ENCODE measurements at places on chromosomes 7 and 10. TPM values are rescaled to one million over a fixed set of nuclear protein-coding genes. Genes with fewer than 3 reads are reported as not detected.

FAM241B gene
- total RNA-seq, result not detected

CALY gene
- 14.1 TPM for total RNA-seq

KLLN gene
- 0.78 TPM for total RNA-seq

DOCK4 gene
- 16.4 TPM for total RNA-seq

TUBAL3 gene
- total RNA-seq, result not detected

AS3MT gene
- total RNA-seq, result 1.8 TPM

MBL2 gene
- total RNA-seq, result not detected

BTBD16 gene
- total RNA-seq, result not detected

ZNF804B gene
- total RNA-seq, result not detected

TAS2R3 gene
- total RNA-seq, result 1.1 TPM

MYL10 gene
- total RNA-seq, result not detected
